ENCODE measurements at places on chromosomes 16 and 17.

DNA sequence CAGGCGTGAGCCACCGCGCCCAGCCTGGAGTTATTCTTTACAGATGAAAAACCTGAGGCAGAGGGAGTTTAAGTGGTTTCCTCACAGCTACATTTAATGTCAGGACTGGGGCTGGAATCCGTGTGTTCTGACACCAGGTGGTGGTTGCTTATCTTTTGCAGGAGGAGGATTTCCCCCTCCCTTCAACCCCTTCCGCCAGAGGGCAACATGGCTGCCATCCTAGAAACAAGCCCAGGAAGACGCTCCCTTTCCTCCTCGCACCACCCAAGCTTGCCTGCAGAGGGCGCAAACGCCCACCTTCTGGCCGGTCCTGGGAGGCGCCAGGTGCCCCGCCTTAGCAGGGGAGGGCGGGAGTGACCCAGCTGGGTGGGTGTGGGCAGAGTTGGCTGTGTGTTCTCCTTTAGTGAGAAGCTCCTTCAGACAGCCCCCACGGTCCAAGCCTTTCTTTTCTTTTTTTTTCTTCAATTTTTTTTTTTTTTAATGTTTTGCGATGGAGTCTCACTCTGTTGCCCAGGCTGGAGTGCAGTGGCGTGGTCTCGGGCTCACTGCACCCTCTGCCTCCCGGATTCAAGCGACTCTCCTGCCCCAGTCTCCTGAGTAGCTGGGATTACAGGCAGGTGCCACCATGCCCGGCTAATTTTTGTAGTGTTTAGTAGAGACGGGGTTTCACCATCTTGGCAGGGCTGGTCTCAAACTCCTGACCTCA is 9.9 kb upstream of the RAP1GAP2 start:
- DNase-seq = peak; percentile 66

DNA sequence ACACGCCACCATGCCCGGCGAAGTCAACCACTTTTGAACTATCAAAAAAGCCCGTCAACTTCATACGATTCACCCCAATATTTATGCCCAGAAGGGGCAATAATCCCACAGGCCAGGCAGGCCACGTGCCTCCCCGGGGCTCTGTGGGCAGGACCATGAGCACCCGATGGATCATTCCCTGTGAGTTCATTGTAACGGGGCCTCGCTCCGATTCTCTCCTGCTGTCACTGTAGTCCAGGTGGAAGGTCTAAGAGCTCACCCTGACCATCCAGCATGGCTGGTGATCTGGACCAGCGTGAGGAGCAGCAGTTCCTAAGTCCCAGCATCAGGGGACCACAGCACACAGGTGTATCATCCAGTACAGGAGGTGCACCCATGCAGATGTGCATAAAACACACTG is 77.5 kb upstream of the DOC2B start:
- no peak for DNase-seq

DNA sequence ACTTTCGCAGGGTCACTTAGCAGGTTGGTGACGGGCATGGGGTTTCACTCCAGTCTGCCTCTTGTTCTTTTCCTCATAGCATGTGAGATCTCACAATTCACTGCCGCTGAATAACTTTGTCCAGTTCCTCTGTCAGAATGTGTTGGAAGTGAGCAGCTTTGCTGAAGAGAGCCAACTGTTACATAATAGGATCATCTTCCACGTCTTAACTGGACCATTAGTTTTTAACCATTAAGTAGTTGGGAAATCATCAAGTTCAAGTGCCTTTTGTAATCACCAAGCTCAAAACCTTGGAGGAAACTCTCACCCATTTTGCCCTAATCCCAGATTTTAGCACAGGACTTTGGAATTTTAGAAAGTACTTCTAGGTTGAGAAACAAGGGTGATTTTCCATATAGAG is 290.6 kb downstream of the WWOX start:
- no peak for DNase-seq

- no peak for DNase-seq
Measured at GRCh38 chr17:71500761-71501555, 619.9 kb upstream of the SOX9 start.

DNA sequence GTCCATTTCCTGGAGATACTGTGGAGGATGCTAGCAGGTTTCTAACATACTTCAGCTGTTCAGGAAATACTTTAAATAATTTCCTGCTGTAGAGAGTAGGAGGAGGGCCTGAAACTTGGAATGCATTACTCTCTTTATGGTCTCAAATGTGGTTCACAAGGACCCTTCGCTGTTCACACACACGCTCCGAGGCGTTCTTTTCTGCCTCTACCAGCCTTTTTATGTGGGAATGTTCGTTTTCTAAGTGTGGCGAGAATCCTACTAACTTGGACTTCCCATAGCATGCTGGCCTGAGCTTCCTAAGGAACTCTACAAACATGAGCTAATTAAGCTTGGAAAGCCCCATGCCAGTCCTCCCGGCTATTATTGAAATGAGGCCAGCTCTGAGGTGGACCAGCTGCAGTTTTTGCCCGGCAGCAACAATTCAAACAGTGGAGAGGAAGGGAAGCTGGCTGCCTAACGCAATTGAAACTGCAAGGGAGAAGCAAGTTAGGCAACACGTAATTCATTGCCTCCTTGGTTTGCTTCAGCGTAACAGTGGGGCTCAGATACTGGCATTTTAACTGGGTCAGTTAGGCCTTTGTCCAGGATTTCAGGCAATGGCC is 18.9 kb downstream of the KPNA2 start:
- no peak for DNase-seq

DNA sequence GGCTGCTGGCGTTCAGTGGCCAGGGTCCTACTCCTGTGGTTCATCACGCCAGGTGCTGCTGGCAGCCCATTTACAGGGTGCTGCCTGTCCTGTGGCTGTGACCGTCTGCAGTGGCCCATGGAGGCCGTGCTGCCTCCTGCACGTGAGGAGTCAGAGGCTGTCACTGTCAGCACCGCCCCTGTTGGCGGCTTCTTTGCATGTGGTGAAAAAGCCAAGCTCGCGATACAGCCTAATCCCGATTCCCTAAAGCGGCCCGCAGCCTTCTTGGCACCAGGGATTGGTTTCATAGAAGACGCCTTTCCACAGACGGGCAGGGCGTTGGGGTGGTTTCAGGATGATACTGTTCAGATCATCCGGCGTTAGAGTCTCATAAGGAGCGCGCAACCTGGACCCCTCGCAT is 35.3 kb downstream of the RAB11FIP3 start:
- DNase-seq = no peak

DNA sequence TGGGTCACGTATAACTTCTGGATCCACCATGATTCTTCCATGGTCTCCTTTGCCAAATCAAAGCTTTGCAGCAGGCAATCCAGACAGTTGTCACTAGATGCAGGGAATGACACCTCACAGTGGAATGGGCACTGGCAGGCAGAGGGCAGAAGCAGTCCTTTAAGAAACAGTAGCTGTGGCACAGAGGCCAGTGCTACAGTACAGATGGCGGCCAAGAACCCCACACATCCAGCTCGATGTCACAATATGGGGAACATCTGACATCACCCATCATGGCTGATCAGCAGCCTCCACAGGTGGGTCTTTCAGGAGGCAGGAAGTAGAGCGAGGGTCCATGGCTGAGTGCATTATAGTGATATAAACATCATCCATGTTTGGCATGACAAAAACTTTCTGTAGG is 18.8 kb upstream of the ERN1 start:
- no peak for DNase-seq

- no peak for DNase-seq
Measured at GRCh38 chr17:36149296-36149820, 27.1 kb downstream of the TBC1D3B start.

- DNase-seq = no peak
Measured at GRCh38 chr17:8728971-8729370, 15.7 kb downstream of the CCDC42 start.

DNA sequence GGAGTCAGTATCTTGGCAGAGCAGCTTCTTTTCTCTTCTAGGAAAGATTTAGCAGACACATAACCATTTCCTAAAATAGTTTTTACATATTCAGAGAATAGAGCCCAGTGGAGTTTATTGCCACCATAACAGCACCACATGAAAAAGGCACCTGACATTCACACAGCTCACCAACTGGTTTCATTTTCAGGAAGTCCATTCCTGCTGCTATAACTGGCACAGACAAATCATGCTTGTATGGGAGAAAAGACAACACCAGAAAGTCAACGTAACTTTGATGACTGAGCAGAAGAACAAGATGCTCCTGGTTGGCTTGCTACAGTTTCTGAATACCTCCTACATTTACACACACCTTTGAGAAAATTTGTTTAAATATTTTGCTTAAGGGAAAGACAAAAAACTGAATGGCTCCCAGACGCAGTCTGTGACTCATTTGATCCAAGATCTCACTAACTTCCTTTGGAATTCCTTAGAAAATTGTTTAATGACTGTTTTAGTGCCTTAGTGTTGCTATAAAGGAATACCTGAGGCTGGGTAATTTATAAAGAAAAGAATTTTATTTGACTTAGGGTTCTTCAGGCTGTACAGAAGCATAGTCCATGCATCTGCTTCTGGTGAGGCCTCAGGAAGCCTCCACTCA is 1380.6 kb downstream of the CDH8 start:
- no peak for DNase-seq

- DNase-seq = no peak
Measured at GRCh38 chr17:14622615-14623101, 321.8 kb downstream of the HS3ST3B1 start.

GRCh38 chr17:79730769-79731483 is at the start of gene ENPP7:
Gene ENPP7 (plus strand): TSS chr17:79730943. CDS start chr17:79731140, 197 bp downstream.
- no peak for DNase-seq
